ENCODE measurements at places on chromosomes 4 and X. TPM values are rescaled to one million over a fixed set of nuclear protein-coding genes. Genes with fewer than 3 reads are reported as not detected.

Gene FDCSP
- total RNA-seq, result not detected

Gene GABRB1
- total RNA-seq, result not detected

Gene CLDN34
- not detected for total RNA-seq

Gene PAK3
- 2.1 TPM for total RNA-seq

Gene MAGEA12
- total RNA-seq, result not detected

All from left lung (tissue), 14 donors.